ENCODE measurements at places on chromosomes 7 and 10.
A peak's percentile ranks its signal among the peaks of the same experiment; 100 is the strongest.

GRCh38 chr10:31136930-31137885, 105.5 kb upstream of the ZNF438 start:
- no peak for DNase-seq

DNA sequence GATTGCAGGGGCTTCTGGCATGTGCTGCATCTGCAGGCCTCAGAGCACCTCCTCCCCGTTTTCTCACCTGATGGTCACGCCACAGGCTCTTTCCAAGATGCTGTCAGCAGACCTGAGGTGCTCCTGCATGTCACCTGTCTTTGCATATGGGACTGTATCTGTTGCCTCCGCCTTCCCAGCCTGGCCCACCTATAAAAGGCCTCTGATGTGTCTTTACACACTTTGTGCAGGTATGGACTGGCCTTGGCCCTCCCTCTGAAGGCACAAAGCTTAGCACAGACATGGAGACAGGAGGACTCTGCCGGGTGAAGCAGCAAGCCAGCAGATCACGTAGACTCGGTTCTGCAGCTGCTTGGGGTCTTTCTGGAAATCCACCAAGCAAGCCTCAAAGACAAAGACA, 220.9 kb upstream of the PPP2R2D start:
- no peak for DNase-seq

DNA sequence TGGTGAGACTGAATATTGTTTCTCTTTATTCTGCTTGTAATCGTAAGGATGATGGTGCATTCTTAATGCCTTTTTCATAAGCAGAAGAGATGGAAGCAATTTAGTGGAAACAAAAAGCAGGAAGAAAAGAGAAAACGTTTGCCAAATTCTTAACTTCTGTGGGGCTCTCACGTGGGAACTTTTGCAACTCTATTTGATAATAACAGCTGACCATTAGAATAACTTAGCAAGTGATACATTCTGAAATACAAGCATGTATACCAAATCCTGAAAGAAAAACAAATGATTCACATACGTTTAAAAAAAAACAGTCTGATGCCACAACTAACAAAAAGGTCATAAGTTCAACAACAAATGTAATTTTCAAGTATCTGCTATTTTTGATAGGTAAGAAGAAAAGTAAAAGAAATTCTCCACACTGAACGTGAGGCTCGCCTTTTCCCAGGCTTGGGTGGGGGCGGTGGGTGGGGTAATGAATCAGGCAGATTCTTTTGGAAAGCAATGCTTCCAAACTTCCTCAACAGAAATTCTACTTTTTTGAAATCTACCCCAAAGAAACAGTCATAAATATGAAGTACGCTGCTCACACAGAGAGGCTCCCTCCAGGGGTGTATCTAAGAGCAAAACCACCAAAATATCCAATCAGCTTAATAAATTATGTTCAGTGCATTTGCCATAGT, 446.2 kb upstream of the MGMT start:
- DNase-seq = no peak

- DNase-seq = no peak
These were observed 64.7 kb downstream of the NRF1 start for GRCh38 chr7:129676017-129676897.

DNA sequence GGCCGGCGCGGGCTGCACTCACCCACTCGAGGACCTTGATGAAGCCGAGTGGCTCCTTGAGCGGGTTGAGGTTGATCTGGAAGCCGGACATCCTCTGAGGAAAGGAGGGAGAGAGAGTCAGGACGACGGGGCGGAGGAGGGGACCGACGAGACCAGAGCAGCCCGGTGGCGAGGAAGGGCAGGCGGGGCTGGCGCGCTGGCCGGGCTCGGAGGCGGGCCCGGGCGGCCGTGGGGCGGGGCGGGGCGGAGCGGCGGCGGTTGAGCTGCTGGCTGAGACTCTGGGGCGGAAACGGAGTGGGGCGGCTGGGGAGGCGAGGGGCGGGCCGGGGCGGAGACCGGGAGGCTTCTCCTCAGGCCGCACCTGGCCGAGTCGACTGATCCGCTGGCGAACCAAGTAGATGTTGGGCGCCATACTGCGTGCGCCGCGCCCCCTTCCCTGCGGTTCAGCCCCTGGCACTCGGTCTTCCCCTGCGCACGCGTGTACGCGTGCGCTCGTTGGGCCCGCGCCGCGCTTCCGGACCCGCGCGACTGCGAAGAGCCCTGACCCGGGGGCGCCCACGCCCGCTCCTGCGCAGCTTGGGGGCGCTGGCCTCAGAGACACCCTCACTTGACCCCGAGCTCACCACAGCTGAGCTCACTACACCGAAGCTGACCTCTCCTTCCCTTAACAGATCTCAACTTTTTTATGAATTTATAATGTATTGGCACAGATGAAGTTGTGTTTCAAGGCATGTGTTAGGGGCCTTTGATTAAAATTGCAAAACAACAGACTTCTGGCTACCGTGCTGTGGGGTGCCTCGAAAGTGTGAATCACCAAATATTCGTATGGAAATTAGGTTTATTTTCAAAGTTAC, at the start of gene SYPL1:
SYPL1 (minus strand) TSS at position 195 of the 854 bp plus-strand sequence; CDS start at position 91, 104 bp downstream.
- peak; percentile 90 for DNase-seq

- DNase-seq = no peak
These were observed 29.6 kb upstream of the DKK1 start for GRCh38 chr10:52284416-52285013.

DNA sequence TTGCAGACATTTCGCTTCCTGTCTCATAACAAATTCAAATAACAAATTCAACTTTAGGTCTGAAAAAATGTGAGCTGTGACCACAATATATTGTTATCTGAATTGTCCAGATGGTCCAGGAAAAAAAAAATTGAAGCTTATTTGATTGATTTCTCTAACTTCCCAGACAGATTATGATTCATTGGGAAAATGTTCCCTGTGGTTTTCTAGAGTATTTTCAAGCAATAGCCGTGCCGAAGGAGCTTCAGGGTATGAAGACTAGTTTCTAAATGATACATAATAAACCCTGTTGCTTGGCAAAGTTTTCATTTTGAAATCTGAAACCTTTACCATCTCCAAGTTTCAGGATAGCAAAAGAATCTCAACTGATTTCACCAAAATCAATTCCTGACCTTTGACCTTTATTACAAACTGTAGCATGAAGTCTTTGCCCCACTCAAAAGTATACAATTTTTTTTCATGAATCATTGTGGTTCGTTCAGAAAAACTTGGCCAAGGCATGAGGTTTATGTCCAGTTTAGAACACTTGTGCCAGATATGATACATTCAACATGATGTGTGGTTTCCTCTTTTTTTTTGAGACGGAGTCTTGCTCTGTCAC, 109.9 kb downstream of the JCAD start:
- DNase-seq = no peak

DNA sequence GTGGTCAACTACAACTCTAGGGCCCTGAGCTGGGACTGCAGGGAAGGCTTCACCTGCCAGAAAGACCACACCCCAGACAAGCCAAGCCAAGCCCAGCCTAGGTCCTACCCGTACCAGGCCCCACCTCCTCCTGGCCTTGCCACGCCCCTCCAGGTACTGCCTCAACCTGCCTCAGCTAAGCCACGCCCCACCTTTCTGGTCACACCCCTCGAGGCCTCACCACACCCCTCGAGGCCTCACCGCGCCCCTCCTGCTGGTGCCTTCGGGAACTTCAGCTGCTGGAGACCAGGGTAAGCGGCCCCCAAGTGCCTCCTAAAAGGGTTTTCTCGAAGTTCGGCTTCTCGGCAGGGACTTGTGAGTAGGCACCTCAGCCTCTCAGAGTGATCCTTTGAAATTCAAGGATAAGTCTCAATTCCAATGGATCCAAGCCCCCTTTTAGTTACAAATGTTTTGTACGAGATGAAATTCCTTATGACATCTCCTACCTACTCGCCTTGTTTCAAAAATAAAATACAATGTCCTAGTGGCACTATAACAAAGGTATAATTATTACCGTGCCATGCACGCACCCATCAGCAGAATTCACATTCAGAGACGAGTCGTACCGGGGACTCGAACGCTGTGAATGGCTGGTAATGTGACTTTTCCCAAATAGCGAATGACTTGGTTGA, 171.2 kb downstream of the ARHGAP21 start:
- no peak for DNase-seq

DNA sequence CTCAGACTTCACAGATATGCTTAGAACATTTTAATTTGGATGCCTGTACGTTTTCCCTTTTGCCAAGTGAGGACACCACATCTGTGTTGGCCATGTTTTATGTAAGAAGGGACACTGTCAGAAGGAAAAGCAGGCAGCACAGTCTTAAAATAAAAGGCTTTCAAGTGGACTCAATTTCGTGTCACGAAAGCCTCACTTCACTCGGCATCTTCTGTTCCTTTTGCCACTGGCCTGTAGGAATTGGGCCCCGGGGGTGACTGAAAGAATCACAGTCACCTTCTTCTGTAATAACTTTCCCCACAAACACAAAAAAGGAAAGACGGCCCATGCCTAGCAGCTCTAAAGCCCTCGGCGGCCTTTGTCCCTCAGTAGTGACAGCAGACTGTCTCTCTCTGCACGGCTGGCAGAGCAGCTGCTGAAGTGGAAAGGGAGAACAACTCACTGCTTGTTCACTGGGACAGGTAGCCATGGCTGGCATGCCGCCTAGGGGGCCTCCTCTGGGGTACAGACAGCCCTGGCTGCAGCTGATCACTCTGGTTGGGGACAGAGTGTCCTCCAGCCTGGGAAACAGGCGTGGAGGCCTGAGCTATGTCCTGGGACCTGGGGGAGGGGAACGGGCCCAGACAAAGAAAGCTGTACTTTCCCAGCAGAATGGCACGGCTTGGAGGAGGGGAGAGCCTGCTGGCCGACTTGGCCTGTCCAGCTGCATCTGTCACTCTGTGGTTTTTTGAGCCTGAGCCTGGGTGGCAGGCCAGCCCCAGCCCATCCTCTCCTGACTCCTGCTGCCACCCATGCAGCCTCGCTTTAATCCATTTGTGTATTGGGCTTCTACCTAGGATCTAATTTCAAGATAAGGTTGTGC, 4.4 kb downstream of the RASSF4 start:
- DNase-seq = no peak

DNA sequence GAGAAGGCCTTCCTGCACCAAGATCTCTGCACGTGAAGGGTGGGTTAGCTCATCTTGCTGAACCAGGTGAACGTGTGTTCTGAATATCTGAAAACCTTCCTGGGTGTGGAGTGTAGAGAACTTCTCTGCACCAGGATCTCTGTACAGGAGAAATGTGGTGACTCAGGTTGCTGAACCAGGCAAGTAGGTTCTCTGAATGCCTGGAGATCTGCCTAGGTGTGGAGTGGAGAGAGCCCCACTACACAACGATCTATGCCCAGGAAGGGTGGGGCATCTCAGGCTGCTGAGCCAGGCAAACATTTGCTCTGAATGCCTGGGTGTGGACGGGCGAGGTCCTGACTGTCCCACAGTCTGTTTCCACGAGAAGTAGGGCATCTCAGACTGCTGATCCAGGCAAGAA, 1002.3 kb upstream of the KCND2 start:
- no peak for DNase-seq
